ENCODE measurements at places on chromosomes 11 and 22. TPM values are rescaled to one million over a fixed set of nuclear protein-coding genes. Genes with fewer than 3 reads are reported as not detected.
A peak's percentile ranks its signal among the peaks of the same experiment; 100 is the strongest.

- DNase-seq = no peak
Observed at GRCh38 chr11:75103380-75104026, 6.8 kb upstream of the OR2AT4 start.

TH gene
- total RNA-seq = 2.0 TPM

- no peak for DNase-seq
Observed at GRCh38 chr11:17015627-17016126, 1.5 kb upstream of the PLEKHA7 start.

DNA sequence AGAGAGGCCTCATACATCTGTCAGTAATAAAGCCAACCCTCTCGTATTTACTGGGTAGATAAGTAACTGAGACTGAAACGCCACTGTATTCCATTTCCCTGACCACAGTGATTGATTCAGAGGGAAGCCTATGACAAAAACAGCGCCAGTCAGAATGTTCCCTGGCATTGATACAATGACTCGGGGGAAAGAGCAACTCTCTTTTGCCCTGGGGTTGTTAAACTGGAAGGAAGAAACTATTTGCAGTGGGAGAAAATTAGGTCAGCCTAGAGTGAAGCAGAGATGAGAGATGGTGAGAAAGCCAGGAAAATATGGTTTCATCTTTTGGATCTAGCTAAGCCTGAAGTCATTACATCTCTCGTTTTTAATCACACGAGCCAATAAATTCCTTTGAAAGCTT lies 48.6 kb upstream of the RBFOX2 start:
- DNase-seq = no peak

DNA sequence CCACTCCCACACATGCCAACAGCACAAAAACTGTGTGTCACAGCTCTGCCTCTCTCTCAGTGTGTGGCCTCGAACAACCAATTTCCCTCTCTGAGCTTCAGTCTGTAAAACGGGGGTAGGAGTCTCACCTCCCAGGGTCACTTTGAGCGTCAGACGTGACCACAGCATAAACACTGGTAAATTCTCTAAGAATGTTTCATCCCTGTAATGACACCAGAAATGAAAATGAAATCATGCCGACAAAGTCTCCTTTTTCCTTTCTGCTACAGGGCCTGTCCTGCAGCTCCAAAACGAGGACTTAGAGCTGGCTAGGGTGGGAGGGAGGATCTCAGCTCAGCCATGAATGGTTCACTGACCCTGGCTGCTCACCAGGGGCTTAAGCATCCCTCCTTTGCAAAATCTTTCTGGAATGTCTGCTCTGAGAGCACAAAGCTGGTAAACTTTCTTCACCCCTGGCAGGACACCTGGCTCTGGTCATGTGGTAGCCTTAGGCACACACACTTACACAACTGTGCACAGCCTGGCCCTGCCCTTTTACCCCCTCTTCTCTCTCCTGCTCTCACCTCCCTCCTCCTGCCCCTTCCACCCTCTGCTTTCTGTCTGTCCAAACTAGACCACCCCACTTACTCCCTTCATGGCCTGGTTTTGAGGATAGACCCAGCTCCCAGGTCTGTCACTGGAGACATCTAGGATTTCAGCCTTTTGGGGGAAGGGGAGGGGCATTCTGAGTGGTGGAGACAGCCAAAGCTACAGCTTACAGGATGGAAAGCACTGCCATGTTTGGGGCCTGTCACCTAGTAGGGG lies 12.3 kb upstream of the TSKU start:
- peak; percentile 70 for DNase-seq

DNA sequence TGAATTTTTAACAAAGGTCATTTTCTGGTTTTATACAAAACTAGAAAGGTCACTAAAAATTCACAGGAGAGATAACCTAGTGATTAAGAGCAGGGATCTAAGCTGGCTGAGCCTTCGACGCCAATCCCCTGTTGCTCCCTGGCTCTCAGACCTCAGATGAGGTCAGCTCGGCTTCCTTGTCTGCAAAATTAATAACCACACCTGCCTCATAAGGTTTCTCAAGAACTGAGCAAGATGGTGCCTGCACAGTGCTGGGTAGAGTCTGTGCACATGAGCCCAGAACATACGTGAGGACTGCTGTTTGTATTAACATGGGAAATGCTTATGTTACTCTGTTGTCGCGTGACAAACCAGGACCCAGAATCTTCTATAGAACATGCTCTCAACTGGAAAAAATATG lies 24.4 kb upstream of the CD5 start:
- DNase-seq = no peak

PRRG4 gene
- 0.06 TPM for total RNA-seq

DNA sequence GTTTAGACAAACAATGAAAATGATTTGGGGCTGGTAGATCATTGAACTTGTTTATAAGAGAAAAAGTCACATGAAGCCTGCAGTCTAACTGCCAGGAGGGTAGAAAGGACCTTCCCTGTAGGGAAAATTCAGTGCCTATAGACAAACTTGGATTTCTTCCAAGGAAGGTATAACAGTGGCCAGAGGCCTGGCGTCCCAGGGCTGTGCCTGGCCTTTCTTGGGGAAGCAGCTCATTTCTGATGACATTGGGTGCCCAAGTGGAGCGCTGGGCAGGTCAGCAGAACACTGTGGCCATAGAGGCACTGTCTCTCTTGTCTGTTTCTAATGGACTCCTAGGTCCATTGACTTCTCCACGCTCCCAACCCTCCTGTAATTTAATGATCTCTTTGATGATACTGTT lies 6.6 kb upstream of the FXYD6 start:
- DNase-seq = no peak

GRCh38 chr11:69919659-69920344 lies 100.6 kb upstream of the FGF3 start:
- DNase-seq = no peak

NLRP6 gene
- not detected for total RNA-seq

DNA sequence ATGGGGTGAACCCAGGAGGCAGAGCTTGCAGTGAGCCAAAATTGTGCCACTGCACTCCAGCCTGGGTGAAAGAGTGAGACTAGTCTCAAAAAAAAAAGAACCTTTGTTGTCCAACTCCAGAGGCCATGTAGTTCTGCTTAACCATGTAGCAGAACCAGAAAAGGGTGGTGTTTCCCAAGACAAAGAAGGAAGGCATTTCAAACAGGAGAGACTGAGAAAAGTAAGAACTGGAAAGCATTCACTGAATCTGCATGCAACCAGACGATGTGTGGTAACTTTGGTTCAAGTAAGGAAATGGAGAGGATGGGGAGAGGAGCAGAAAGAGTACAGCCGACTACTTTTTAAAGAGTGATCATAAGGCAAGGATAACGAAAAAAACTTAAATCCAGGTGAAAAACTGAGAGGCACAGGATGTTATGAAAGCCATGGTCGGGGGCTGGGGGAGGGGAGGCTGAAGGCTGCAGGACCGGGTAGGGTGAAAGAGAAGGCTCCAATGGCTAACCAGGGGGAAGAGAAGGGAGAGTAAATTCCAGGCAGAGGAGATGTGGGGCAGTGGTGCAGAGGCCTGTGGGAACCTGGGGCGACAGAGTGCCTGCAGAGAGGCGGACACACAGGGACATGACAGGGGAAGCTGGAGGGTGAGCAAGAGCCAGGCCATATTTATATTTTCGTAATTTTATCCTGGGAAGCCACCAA lies 48.8 kb downstream of the MAPK1 start:
- DNase-seq = no peak

LIF gene
- total RNA-seq = 0.50 TPM

DNA sequence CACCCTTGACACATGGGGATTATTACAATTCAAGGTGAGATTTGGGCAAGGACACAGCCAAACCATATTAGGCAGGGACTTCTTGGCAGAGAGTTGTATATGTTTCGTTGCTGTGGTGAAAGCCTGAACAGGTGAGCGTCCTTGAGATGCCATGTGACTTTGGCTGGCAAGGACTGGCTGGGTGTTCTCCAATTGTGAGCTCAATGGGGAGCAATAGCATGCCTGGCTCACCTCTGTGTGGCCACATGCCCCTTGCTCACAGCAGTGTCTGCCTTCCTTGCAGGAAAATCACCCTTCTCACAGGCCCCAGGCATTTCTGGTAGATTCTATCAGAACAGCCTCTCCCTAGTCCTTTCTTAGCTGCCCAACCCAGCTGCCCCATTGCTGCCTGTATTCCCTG lies 105.5 kb downstream of the PARVA start:
- no peak for DNase-seq

GGT5 gene
- not detected for total RNA-seq

Measured in neural progenitor cell (in vitro differentiated cells).